ENCODE measurements at places on chromosomes 5 and 9.

DNA sequence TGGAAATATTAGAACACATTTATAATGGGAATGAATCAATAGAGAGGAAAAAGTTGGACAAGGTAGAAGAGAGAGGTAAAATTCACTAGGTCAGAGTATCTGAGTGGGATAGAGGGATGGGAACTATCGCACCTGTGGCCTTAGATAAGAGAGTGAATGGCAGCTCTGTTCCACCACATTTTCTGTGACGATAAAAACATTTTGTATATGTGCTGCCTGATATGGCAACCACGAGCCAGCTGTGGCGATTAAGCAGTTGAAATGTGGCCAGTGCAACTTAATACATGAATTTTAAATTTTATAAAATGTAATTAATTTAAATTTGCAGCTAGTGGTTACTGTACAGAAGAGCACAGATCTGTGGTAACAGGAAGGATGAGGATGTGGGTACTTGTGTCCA is 46.7 kb downstream of the ZNF354A start:
- no peak for DNase-seq

DNA sequence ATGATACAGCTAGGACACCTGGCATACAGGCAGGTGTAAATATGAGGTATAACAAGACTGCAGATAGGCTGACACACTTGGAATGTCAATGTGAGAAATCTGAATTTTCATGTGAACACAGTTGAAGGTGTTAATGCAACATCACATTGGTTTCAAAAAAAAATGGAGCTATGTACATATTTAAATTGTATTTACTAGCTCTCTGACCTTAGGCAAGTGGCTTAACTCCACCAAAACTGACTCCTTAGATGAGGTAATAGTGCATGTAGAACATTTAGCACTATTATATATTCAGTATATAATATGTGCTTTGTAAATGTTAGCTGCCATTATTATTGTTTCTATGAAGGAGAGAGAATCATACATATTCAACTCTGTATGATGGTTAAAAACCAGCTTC is 48.0 kb downstream of the HTR4 start:
- DNase-seq: no peak

DNA sequence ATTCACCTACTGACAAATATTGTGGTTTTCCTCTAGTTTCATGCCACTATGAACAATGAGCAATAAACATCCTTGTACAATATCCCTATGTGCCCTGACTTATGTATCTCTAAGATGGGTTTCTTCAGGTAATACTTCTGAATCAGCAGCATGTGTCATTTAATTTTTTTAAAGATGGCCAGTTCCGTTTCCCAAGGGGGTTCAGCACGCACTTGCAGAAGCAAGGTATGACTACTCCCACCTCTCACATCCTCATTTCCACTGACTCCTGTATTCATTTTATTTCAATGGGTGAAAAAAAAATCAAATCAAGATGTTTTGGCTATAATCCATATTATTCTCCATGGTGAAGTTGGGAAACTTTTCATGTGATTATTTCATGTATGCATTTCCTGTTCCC is 14.7 kb upstream of the ADAMTS19 start:
- DNase-seq: no peak

GRCh38 chr9:99312736-99313135 is 90.7 kb downstream of the SEC61B start:
- no peak for DNase-seq

DNA sequence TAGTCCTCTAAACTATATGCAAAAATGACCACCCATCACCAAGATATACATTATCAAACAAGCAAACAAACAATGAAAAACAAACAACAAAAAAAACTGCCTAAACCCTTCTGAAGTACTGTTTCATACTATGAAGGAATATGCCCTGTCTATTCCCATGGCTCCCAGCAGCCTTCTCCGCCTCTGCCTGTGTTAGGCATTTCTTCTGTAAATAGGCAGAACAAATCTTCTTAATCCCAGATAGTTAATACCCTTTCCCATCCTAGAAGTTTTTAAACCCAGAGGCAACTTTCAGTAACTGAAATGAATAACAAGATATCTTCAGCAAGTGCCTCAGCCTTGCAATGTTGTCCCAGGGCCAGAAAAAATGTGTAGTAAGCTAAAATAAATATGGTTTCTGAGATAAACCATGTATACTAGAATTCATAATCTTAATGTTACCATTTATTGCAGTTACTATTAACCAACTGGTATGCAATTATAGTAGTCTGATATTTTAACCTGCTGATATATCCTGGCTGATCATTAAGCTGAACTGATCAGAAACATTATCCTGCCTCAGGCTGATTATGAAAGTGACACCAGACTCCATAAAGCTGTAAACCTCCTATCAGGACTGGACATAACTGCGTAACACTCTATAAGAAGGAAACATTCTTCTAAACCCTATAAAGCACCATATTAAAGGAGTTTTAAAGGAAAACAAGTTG is 68.5 kb downstream of the ANKRD31 start:
- no peak for DNase-seq

- no peak for DNase-seq
Observed at GRCh38 chr5:34698754-34699153, 42.6 kb downstream of the RAI14 start.

DNA sequence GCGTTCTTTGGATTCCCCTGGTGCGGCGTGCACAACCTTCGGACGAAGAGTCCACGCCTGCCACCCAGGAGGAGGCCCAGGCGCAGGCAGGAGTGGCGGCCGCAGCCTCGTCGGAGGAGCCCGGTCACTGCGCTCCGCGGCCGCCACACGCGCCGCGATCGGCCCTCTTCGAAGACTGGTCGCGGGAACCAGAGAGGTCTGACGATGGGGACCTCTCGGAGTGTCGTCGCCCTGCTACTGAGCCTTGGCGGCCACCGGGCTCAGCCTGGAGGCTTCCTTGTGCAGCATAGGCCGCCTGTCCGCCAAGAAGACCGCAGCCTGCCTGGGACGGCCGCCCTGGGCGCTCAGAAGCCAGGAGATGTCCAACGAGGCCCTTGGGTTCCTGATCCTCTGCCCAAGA is 112.5 kb upstream of the SELENOP start:
- DNase-seq: no peak

DNA sequence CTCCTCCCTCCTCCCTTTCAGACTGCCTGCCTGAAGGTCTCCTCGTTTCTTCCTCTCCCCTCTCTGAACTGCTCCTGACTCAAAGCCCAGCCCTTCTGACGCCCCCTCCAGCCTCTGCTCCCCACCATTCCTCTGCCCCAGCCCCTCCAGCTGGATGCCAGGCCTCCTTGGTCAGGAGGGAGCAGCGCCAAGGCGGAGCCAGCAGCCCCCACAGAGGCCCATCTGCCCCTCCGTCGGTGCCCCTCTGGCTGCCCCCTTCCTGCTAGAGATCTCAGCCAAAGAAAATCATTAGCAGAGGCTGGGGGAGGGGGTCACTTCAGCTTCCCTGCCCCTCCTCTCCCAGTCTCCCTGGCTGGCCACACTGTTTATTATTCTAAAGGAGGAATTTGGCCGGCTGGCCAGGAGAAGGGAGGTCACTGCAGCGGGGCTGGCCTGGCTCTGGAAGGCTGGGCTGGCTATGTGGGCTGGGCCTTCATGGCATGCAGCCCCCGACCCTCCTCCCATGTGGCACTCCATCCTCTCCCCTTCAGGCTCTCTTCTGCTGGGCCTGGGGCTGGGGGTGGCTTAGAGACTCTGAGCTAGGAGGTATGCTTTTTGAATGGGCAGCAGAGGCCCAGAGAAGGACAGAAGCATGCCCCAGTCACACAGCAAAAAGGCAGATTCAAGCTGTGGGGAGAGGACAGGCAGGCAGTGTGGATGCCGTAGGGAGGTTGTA is 16.9 kb downstream of the PDGFRB start:
- no peak for DNase-seq

- DNase-seq: no peak
Observed at GRCh38 chr9:12503606-12504122, 189.5 kb upstream of the TYRP1 start.

GRCh38 chr5:177973066-177973635 is 22.9 kb downstream of the PROP1 start:
- no peak for DNase-seq

- DNase-seq: no peak
Observed at GRCh38 chr9:127796225-127796813, 6.4 kb upstream of the FPGS start.

GRCh38 chr5:61625137-61625561 is 293.1 kb downstream of the ZSWIM6 start:
- DNase-seq: no peak

DNA sequence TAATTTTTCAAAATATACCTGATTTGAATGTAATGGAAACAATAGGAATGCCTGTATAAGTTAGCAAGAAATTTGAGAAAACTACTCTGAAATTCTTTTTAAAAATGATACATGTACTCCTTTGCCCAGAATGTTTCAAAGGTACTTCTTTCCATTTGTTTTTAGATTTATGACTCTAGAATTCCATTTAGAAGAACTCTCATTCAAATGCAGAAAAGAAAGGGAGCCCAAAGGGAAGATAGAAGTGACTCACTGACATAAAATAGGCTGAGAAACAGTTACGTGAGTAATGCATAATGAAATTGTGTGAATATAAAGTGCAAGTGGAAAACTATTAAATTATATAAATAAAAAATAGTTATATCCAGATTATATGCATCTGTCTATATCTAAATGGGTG is 926.3 kb downstream of the TAF11L14 start:
- DNase-seq: no peak

DNA sequence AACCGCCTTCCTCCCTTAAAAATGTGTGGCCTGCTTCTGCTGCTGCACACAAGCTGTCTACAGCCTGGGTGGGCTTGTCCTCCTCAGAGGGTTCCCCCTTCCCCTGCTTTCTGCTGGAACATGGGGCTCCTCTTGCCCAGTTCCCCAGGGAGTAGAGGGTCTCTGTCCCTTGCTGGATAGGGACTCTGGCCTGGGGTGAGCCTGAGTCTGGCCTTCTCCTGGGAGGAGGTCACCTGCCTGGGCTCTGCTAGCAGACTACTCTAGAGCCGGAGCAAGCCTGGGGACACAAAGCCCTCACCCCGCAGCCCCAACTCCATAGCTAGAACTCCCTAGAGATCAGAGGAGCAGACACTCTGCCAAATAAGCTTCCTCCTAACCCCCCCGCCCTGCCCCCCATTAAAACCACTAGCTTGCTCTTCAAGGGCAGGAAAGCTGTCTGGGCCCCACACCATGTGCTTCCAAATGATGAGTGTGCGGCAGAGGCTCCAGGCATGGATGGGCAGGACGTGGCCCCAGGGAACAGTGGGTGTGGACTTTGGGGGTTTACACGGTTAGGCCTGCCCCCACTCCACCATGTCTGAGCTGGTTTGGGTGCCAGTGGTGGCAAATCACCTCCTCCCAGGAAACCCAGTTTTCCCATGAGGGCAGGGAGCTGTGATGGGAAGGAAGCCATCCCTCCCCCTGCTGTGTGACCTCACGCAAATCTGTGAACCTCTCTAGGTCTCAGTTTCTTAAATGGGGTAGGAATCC is 10.0 kb downstream of the TCF7 start:
- no peak for DNase-seq

DNA sequence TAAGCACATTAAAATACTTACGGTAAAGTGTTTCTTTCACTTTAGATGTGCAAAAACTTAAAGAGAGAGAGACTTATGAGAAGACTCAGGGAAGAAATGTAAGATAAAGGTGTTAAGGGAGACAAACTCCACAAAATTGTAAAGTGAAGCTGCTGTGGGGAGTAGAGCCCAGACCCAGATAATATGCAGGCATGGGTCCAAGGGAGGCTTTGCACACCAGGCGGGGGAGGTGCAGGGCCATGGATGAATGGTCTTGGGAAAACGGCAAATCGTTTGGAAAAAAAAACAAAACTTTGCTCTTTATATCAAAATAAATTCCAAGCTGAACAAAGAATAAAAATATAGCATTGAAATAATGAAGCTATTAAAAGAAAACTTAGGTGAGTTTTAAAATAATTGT is 9.1 kb downstream of the SYK start:
- no peak for DNase-seq

GRCh38 chr9:34694811-34695210 is 3.7 kb upstream of the CCL19 start:
- no peak for DNase-seq

DNA sequence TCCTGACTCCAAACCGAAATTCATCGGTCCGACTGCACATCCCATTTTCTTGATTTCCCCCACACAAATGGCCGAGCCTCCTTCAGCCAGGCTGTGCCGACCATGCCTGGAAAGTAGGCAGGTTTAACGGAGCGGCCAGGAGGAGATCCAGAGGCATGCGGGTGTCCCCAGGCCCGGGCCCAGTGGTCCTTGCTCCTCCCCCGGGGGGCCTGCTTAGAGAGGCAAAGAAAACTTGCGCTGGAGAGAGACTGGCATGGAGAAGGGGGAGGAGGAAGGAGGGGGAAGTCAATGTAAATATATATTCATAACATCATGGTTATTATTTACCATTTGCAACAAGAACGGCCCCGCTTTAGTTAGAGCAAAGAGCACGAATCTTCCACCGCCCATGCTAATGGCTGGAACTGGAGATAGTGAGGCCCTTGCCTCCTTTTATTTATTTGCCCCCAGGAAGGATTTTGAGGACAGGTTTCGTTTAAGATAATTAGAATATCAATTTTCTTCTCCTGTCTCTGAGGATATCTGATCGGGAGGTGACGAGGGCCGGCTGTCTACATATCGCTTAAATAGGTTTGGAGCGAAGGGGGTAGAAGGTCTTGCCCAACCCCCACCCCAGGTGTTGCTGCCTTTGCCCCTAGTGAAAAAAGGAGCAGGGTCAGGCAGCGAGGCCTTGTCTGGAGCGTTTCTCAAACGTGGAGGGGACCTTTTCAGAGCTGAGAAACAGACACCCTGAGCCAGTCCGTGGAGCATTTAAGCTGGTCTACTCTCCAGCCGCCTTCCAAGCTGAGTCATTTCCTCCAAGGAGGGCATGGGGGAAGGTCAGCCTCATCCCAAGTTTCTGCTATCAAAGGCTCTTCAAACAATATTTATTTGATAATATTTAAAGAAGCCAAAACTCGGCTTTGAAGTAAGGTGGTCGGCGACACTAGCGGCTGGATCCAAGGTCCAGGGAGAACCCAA is 2.5 kb downstream of the BARHL1 start:
- no peak for DNase-seq

- no peak for DNase-seq
Observed at GRCh38 chr9:135486267-135487065, 6.9 kb downstream of the PPP1R26 start.

DNA sequence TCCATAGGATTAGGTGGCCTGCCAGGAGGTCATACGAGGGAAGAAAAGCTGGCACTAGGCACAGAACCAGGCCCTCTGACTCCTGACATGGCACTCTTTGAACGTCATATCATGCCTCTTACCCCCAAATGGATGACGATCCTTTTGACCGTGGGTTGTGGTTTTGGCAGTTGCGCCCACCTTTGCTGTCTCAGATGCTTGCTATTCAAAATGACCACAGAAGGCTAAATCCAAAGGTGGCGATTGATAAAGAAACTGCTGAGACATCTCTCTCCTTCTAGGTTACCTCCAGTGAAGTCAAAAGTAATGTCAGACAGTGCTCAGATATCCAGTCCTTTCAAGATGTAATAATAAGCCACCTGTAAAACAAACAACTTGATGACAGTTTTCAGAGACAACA is 385.0 kb downstream of the EFNA5 start:
- DNase-seq: no peak

GRCh38 chr9:89353989-89354388 is 35.7 kb downstream of the SECISBP2 start:
- DNase-seq: no peak

All from DMS153 (cell line).